ENCODE measurements at places on chromosomes 11 and 22. TPM values are rescaled to one million over a fixed set of nuclear protein-coding genes. Genes with fewer than 3 reads are reported as not detected.

PLAAT4 gene
- total RNA-seq = 51.4 TPM

SYT9 gene
- 0.10 TPM for total RNA-seq

APOL5 gene
- not detected for total RNA-seq

CABP7 gene
- total RNA-seq = 0.21 TPM

SLC25A1 gene
- 12.4 TPM for total RNA-seq

RAB3IL1 gene
- not detected for total RNA-seq

ESAM gene
- 9.4 TPM for total RNA-seq

PHLDA2 gene
- total RNA-seq = 1.7 TPM

TSPAN32 gene
- total RNA-seq = 21.6 TPM

OR8G1 gene
- under 0.01 TPM for total RNA-seq

ARHGAP32 gene
- total RNA-seq = 4.9 TPM

MS4A3 gene
- total RNA-seq = 0.31 TPM

MEI1 gene
- 63.5 TPM for total RNA-seq

TRIM51 gene
- not detected for total RNA-seq

ALX4 gene
- not detected for total RNA-seq

SLC7A4 gene
- total RNA-seq = not detected

A4GALT gene
- 0.10 TPM for total RNA-seq
